ENCODE measurements at places on chromosomes 3 and 15. TPM values are rescaled to one million over a fixed set of nuclear protein-coding genes. Genes with fewer than 3 reads are reported as not detected.

STX19 gene
- total RNA-seq, result not detected

RRP9 gene
- total RNA-seq, result 38.0 TPM

MESP2 gene
- total RNA-seq, result 0.98 TPM

SYNM gene
- 4.1 TPM for total RNA-seq

IFT122 gene
- 14.0 TPM for total RNA-seq

TMEM212 gene
- not detected for total RNA-seq

FBXO45 gene
- 3.9 TPM for total RNA-seq

EIF4G1 gene
- 314 TPM for total RNA-seq

PGBD4 gene
- total RNA-seq, result 1.0 TPM

BNC1 gene
- total RNA-seq, result 15.3 TPM

ENTPD3 gene
- under 0.01 TPM for total RNA-seq

NANOGP8 gene
- total RNA-seq, result not detected

SH3GL3 gene
- total RNA-seq, result 0.38 TPM

NR2F2 gene
- total RNA-seq, result 88.4 TPM

PAK6 gene
- 9.0 TPM for total RNA-seq

ZNF774 gene
- total RNA-seq, result 1.5 TPM

LYZL4 gene
- not detected for total RNA-seq

CPB1 gene
- total RNA-seq, result not detected

LMAN1L gene
- total RNA-seq, result not detected

ECE2 gene
- total RNA-seq, result not detected

GOLGA8T gene
- not detected for total RNA-seq

FSTL1 gene
- 223 TPM for total RNA-seq

ELL3 gene
- 3.0 TPM for total RNA-seq

LDHAL6B gene
- not detected for total RNA-seq

ZNF80 gene
- not detected for total RNA-seq

LXN gene
- total RNA-seq, result 82.9 TPM

PTPN9 gene
- total RNA-seq, result 32.1 TPM

ROBO1 gene
- total RNA-seq, result 63.5 TPM

IL16 gene
- total RNA-seq, result not detected

IL12A gene
- 3.6 TPM for total RNA-seq

FOXL2NB gene
- total RNA-seq, result not detected

CD96 gene
- not detected for total RNA-seq

LRRN1 gene
- total RNA-seq, result 1.6 TPM

RASGRP1 gene
- total RNA-seq, result 1.0 TPM
